Stimulated activated CD8-positive, alpha-beta memory T cell treated with anti-CD3 and anti-CD28 coated beads, Interleukin-4, amount 100 ng/mL, for 1 hour (primary cell): ENCODE measurements at places on chromosomes 1 and 21.

GRCh38 chr1:226579781-226580323 is 31.3 kb downstream of the STUM start:
- no peak for DNase-seq

- DNase-seq = no peak
These were observed 1.0 kb downstream of the RCC1 start for GRCh38 chr1:28506907-28507246.

DNA sequence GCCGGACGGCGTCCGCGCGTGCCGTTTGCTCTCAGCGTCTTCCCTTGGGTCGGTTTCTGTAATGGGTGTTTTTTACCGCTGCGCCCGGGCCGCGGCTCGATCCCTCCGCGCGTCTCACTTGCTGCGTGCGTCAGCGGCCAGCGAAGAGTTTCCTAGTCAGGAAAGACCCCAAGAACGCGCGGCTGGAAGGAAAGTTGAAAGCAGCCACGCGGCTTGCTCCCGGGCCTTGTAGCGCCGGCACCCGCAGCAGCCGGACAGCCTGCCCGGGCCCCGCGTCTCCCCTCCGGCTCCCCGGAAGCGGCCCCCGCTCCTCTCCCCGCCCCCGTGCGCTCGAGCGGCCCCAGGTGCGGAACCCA is 159.8 kb downstream of the RUNX1 start:
- no peak for DNase-seq

DNA sequence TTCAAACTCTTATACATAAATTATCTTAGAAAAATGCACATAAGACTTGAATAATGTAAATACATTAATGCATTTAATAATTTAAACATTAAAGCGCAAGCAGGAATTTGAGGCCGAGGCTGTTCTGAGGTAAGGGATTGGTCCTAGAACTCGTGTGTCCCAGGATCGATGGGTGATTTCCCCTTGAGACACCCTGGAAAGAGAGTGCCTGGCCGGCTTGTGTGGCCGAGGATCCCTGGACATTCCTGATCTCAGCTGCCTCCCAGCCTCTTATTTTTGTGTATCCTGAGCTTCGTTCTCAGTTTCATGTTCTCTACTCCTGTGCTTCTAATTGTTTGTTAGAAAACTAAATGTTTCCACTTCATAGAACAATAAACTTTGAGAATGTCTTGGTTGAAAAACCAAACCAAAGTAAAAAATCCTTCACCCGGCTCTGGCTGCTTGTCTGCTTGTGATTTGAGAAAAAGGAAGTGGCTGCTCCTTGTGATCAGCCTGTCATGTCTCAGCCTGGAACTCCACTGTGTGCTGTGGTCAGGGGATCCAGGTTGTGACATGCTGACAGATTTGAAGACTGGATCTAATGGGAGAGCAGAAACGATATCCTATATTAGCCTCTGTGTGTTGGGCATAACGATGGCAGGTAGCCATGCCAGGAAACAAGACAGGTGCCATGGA is 40.7 kb downstream of the PEX14 start:
- DNase-seq = no peak

- no peak for DNase-seq
These were observed 14.5 kb downstream of the RHOU start for GRCh38 chr1:228749765-228750164.

GRCh38 chr21:43815107-43815613 is 25.8 kb downstream of the RRP1 start:
- no peak for DNase-seq

DNA sequence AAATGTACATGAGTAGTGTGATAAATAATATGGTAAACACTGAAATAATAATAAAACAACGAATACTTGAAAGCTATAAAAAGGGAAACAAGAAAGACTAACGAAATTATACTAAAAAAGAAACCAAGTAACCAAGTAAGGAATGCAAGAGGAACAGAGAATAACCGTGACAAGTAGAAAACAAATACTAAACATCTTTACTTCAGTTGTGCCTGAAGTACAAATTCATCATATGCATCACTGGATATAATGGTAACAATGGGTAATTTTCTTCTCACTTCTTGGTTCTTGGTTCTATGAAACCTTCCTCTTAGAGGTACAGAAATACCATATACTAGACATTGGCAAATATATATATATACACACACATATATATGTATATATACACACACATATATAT is 1093.6 kb upstream of the B3GALT2 start:
- no peak for DNase-seq

- no peak for DNase-seq
These were observed 111.6 kb downstream of the ADGRL2 start for GRCh38 chr1:81912383-81912782.

DNA sequence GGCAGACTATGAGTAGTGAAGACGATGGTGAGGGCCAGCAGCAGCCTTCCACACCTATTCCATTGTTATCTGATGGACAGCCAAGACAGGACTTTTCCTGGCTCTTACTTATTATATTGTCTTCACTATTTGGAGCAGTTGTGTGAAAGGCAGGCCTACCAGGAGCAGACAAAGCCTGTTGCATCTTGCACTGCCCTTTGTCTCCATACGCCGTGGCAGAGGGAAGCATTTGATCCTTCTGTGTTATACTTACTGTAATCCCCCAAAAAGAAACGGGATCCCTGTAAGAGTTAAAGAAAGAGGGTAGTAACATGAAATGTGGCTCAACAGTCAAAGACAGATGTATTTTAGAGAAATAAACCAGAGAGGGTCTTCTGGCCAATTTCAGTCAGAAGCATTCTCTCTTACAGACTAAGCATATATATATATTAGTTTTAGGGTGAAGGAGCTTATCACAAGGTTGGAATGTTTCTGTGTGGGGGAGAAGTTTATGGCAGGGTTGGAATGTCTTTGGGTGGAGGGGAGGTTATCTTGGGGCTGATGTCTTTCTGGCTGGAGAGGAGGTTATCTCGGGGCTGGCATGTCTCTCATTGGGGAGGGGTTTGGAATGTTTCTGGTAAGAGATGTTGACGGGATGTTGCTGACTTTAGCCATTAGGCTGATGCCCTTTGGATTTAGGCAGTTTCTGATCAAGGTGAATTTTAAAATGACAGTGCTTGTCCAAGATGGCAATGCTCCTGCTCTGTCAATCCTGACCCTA is 23.4 kb upstream of the HSD3B1 start:
- no peak for DNase-seq

DNA sequence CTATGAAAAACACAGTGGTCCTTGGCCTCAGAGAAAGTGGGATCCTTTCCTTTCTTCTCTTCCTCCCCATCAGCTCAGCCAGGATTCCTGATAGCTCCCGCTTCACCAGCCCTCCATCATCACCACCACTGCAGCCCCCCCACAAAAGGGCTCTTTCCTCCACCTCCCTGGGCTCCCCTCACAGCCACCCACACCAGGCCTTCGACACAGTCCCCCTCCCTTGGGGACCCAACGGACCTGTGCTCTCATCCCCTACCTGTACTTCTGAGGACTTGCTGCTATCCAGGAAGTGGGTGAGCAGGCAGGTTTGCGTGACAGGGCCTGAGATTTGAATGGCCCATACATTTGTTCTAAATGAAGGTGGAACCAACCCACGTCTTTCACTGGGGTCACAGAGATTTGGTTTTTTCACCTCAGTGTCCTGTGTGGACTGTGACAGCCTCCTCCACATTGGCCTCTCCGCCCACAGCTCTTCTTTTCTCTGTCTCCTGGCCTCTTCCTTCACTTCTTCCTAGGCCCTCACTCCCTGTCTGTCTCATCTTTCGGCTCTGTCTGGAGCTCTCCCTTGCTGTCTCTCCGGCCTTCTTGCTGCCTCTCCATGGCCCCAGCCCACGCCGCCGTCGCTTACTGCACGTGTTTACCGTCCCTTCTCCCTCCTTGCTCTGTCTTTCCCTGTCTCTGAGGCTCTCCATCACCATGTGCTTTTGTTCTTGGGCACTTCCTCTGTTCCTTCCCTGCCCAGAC is 238.6 kb downstream of the FOXD2 start:
- DNase-seq = no peak

- no peak for DNase-seq
These were observed 179.9 kb downstream of the ZC3H11B start for GRCh38 chr1:219433001-219433400.

- no peak for DNase-seq
These were observed 86.4 kb upstream of the C1orf21 start for GRCh38 chr1:184300446-184300845.

DNA sequence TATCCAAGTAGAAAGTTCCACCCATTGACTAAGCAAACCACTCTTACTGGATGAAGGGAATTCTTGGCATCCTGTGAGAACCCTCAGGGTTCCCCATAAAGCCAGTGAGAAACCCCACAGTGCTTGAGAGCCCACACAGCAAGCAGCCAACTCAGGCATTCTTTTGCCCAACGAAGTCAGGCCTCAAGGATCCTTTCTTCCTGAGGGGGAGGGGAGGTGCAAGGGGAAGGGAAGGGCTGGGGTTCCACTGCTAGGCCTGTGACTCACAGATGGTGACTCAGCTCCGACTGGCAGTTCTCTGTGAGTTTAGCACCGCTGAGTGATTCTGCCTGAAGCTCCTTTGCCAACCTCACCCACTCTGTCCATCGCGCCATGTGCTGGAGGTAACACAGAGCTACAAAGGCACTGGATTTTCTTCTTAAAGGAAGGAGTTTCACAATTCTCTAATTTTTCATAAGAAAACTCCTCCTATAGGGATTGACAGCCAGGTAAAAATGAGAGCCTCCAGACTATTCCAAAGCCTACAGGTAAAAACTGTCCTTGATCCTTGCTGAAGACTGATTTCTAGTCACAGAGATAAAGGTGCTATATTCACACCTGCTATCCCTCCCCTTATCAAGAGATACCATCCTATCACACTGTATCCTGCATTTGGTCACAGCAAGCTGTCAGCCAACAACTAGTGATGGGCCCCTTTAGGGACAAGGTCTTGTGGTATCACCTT is 4.8 kb downstream of the ENO1 start:
- DNase-seq = peak; percentile 64

DNA sequence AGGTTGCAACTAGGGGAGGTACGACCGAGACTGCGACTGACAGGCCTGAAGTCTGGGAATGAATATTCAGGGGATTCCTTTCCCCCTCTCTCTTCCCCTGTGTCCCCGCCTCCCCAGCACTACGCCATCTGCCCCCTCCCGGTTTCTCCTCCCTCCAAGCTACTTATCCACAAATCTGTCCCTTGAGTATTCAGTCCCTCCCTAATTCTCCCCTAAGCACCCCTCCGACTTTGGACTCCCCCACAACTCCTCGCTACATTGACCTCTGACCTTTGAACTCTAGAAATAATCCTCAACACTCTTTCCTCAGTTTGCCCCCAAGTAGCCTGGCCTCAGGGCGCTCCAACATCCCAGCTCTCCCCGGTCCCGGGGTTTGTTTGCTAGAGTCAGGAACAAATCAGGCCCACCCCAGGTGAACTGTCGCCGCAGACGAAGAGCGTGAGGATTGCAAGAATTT is 393 bp downstream of the LYSMD1 start:
- DNase-seq = no peak

- DNase-seq = no peak
These were observed 46.1 kb downstream of the NME7 start for GRCh38 chr1:169321539-169321938.

DNA sequence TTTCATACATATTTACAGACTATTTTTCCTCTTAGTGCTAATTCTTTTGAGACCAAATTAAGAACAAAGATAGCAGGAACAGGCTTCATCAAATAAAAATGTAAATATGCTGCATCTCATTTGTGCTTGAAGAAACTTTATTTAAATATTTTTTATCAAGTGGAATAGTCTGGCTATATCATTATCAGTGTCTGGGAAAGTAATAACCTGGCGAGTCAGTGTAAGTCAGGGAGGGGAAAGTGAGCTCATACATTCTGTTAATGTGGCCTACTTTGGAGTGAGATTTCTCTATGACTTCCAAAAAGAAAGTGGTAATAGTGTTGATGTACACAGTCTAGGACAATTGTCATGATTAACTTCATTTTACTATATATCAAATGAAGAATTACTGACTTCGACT is 1045.1 kb downstream of the ADGRL2 start:
- DNase-seq = no peak

GRCh38 chr1:174291059-174291458 is 131.7 kb downstream of the RABGAP1L start:
- DNase-seq = no peak

GRCh38 chr1:153679337-153680119 is 1.0 kb downstream of the NPR1 start:
- no peak for DNase-seq

DNA sequence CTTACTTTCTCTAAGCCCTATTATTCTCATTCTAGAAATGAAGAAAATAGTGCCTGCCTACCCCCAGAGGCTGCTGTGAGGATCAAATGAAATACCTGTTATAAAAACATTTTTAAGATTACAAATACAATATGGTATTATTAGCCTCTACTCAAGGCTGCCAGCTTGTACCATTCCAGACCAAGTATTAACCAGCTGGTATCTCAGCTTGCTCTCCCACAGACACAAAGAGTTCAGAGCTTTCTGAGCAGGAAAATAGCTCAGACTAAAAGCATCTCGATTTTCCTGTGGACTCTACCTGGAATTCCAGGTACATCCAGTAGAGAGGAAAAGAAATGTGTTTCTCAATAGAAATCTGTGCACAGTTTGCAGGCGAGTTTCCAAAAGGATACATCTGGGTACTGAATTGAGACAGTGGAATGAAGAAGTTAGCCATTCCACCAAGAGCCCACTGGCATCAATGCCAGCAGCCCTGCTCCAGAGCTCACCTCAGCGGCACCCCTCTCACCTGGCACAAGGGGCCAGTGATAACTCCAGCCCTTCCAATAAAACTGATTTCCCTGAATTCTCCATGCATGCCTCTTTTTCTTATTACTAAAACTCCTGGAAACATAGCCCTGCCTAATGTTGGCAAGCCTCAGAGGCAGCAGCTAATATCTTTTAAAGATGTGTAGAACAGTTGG is 31.0 kb downstream of the TGFBR3 start:
- DNase-seq = no peak

- DNase-seq = no peak
These were observed 143.2 kb downstream of the HHIPL2 start for GRCh38 chr1:222404710-222405109.

DNA sequence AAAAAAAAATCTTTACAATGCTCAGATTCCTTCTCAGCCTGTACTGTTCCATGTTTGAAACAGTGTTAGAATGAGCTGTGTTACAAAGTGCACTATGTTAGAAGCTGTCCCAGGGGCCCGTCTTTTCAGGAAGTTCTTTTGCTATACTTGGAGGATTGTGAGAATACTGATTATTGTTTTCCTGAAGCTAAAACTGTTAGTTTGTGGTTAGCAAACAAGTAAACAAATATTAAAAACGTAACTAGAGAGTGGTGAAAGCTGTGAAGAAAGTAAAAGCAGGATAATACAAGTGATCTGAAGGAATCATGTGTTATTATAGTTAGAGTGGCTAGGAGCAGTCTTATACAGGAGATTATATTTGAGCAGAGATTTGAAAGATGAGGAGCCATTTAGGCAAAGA is 35.6 kb downstream of the CAMSAP2 start:
- DNase-seq = no peak

- no peak for DNase-seq
These were observed 60.4 kb downstream of the ITPKB start for GRCh38 chr1:226678701-226679100.

DNA sequence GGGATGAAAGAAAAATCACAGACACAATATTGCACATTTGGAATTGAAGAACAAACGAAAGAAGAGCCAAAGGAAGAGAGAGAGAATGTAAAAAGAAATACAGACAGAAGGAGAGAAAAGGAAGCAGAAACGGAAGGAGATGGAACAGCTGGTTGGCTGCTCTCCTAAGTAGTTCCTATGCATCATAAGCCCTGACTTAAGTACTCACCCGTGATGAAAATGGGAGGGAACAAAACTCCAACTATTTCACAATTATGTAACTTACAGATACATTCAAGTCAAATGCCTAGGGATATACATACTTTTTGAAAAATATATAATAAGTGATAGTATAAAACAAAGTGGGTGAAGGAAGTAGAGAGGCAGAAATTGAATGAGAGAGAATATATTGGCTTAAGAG is 88.5 kb downstream of the TTLL7 start:
- DNase-seq = no peak

- no peak for DNase-seq
These were observed 213.8 kb downstream of the HHIPL2 start for GRCh38 chr1:222334026-222334680.
